Hematopoietic multipotent progenitor cell treated with erythropoietin and hydrocortisone succinate and interleukin-3 and kit ligand, for 15 days (in vitro differentiated cells): ENCODE measurements at places on chromosomes 1 and 21.

DNA sequence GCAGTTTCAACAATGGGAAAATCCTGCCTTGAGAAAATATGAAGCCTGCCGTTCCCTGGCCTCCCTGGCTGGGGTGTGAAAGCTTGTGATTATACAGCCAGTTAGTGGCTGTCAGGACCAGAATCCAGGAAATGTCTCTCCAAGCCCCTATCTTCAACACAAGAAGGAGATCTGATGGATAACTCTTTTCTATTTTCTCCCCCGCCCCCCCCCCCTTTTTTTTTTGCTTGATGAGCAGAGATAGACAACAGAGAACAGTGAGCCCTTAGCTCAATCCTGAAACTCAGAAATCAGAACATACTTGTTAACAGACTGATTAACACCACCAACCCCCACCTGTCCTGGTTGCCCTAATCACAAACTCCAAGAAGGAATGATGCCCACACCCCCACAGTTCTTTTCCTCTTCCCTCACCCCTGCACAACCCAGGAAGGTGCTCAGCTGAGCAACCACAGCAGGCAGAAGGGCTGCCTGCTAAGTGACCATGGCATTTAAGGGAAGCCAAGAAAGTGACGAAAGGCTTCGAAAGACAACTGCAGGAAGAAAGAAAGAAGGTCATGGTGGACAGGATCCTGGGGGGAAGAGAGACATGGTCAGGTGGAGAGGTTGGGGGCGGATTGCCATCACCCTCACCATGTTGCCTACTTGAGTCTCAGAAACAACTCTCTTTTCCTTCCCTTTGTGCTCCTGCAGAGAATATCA lies 12.3 kb upstream of the DENND2D start:
- no peak for DNase-seq

GRCh38 chr1:21117597-21118001 lies 59.1 kb downstream of the EIF4G3 start:
- DNase-seq = no peak

DNA sequence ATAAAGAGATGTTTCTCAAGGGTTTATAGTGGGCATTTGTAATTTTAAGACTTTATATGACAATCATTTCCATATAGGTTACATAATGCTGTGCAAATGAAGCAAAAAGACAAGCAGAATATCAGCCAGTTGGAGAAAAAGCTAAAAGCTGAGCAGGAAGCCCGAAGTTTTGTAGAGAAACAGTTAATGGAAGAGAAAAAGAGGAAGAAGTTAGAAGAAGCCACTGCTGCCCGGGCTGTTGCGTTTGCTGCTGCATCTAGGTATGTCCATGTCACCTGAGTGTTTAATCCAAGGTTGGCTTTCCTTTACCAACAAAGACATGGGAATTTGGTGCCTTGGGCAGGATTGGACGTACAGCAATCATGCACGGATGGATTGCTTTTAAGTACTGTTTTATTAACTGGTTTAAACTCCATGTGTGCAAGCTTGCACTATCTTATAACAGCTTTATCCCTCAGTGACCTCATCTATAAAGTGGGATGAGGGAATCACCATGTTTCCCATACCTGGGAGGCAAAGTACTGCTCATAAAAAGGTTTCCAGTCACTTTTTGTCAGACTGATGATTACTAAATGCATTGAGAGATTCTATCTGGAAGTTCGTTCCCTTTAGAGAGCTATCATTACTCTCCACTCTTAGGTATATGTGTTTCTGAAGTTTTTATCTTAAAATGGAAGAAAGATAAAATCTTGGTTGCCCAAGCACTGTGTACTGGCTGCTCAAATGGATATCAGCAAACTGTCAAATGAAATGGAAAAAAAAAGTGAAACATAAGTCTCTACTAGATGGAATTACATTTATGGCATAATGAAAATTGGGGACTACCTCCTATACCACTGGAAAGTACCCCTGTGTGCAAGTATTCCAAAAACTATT lies 55.1 kb downstream of the MACO1 start:
- no peak for DNase-seq

DNA sequence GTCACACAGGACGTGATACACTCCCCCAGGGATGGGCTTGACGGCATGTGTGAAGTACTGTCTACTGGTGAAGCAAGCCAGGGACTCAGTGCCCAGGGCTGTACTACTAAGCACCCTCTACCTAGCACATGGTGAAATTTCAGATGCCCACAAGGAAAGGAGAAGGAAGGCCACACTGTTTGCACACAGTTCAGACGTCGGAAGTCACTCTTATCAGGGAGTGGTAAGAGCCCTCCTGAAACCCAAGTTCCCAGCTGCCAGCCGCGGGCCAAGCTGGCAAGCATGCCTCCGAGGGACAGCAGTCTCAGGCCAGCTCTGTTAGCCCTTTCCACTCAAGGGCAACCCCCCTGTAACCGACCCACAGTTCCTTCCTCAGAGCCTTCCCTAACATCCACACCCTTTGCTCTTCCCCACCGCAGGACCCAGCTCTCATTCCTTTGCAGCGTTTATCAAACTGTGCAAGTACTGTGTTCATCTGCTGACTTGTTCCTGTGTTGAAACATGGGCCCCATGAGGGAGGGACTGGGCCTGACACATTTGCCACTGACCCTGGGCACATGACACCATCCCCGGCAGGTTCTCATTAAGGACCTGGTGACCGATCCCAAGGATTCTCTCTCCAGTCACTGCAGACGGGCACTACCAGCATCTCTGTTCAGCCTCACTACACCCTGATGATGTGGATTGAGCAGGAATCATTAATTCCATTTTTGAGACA lies 58.5 kb downstream of the SLC66A1 start:
- no peak for DNase-seq
